Keratinocyte (primary cell): ENCODE measurements at places on chromosomes 7 and 10. TPM values are rescaled to one million over a fixed set of nuclear protein-coding genes. Genes with fewer than 3 reads are reported as not detected.

Gene IL2RA
- not detected in 3 replicates for polyA plus RNA-seq

Gene ATP6V1F
- 263 to 429 TPM (median 268 TPM) in 3 replicates for polyA plus RNA-seq

DNA sequence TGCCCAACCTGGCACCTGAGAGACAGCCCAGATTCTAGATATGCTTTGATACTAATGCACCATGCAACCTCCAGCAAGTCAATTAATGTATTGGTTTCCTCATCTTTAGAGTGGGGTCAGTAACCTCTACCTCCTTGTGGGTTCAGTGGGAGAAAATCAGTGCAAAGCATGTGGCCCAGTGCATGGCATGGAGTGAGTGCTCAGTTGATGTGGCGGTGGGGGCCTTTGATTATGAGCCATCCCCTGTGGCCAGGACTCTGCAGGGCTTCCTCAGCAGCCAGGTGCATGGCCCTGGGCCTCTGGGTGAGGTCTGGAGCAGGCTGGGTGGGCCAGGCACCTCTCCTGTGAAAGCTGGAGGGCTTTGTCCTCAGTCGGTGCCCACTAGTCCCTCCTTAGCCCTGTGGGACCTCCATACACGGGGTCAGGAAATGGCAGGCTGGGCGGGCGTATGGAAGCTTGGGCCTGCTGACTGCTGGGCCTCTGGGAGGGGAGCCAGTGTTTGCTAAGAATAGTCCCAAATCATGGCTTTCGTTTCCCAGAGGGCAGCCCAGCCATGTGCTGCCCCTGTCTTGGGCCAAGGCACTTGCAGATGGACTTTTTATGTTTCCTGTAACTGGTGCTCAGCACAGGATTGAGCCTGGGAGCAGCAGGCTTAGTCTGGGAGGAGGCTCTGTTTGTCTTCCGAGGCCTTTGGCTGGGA is 3.4 kb downstream of the PALD1 start:
- no peak for DNase-seq

DNA sequence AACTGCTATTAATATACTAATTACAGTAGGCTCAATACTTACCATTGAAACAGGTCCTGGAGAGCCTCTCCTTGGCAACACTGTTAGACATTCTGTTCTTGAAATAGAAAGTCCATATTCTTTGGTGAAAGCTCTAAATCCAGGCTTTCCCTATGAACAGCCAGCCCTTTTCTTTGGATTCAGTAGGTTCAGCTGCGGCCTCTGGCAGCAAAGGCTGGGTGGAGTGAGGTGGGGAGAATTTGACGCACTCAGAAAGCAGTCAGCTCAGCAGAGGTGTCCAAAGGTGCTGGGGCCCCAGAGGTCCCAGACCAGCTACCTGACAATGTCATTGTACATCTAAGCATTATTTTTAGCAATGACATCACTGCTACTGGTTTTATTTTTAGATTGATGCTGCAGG is 146.1 kb downstream of the GRK5 start:
- no peak for DNase-seq

Gene CH25H
- polyA plus RNA-seq, result 0.05 to 0.37 TPM in 2 of 3 replicates, not detected in the other

Gene OR13A1
- polyA plus RNA-seq, result 0.03 TPM in 1 of 3 replicates, not detected in the others

Gene GBX1
- polyA plus RNA-seq, result not detected in 3 replicates

- no peak for DNase-seq
Observed at GRCh38 chr10:35042783-35043182, 47.4 kb downstream of the CUL2 start.

Gene UTF1
- not detected in 3 replicates for polyA plus RNA-seq

DNA sequence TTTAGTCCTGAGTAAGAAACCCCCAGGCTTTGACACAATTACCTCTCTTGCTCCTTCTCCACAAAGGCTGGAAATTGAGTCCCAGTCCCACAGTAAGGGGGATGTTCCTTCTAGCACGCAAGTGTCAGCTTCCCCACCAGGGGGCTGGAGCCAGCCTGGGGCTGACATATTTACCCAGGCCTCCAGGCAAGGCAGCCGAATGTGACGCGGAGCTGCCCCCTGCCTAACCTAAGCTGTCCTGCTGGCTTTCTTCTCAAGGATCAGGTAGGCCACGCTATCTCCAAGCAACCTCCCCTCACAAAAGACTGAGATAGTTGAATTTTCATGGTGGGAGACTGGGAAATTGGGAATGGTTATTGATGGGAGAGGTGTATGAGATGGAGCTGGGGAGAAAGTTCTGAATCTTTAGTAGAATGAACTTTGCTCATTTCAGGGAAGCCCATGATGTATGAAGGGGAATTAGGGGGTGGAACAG is 19.2 kb upstream of the BMPER start:
- no peak for DNase-seq

DNA sequence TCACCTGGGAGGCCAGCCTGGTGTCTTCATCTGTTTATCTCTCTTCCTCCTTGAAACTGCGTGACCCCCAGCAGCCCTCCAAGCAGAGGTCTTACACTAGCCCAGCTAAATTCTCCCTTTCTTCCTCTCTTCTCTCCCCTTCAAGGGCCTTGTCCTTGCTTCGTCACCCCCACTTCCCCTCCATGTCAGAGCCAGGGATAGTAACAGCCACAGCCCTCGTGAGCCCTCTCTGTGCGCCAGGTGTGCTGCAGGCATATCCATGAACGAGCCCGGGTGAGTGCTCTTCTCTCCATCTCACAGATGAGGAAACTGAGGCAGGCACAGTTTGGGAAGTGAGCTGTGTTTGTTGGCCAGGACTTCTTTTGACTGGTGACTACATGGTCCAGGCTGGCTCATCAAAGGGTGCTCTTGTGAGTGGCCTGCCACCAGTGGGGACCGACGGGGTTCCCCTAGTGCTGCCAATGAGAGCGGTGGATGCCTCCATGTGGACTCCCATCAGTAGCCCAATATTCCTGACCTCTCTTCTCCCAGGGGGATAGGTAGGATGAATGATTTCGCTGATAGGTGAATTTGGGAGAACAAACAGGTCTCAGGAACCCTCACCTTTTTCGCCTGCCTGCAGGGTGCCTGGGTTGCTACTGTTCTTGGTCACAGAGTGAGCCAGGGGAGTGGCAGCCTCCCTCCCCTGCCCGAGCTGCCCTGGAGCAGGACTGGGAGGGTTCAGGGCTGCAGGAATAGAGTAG is 38.1 kb downstream of the ADRA2A start:
- no peak for DNase-seq

GRCh38 chr10:27748601-27749000 is 3.0 kb upstream of the MKX start:
- no peak for DNase-seq

GRCh38 chr10:75294518-75294865 is 58.7 kb upstream of the COMTD1 start:
- no peak for DNase-seq

DNA sequence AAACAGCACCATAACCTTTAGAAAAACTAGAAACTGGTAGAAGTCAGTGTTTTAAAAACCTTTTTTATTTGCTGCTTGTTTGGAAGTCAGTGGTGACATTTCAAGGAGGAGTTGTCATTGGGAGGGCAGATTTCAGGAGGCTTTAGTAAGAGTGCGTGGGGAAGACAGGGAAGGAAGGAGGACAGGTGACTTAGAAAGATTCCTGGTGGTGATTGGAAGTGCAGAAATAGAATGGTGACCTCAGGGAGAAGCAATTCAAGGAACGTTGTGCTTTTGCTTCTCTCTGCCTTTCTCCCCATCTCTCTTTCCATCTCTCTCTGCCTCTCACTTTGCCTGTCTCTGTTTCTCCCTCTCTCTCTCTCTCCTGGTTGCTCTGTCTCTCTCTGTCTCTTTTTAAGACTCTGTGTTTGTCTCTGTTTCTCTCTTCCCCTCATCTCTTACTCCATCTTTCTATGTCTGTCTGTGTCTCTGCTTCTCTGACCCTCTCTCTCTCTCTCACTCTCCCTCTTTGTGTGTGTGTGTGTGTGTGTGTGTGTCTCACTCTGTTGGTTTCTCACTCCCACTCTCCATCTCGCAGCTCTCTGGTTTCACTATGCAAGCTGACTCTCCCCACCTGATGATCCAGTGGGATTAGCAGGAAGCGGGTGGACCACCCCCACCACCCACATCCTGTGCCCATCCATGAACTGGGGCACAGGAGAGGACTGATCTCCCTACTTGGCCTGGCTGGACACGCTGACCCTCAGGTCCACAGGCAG is 10.9 kb upstream of the PFKP start:
- no peak for DNase-seq

GRCh38 chr10:97765201-97765600 is 6.6 kb downstream of the SFRP5 start:
- DNase-seq, result no peak

DNA sequence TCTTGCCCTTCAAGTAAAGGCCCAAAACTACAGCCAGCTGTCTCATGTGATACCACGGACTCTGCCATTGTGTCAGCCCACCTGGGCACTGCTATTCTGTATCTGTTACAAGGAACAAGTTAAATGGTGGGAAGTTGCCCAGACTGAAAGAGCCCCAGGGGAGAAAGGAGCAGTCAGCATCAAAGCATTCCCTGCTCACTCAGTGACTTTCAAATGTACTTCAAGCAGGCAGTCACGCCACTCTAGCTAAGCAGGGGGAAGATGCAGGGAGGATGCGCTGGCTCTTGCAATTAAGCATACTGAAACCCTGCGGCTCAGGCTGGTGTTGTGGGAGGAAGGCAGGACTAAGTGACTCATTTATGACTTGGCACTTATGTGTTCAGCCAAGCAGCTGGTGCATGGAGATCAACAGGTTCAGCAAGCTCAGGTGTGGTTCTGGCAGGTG is 1249.6 kb downstream of the TYW1 start:
- DNase-seq, result peak; percentile 96

GRCh38 chr10:92184977-92185376 is 105.9 kb downstream of the CPEB3 start:
- DNase-seq, result no peak

- no peak for DNase-seq
Observed at GRCh38 chr10:113961182-113962031, 82.3 kb upstream of the ADRB1 start.

DNA sequence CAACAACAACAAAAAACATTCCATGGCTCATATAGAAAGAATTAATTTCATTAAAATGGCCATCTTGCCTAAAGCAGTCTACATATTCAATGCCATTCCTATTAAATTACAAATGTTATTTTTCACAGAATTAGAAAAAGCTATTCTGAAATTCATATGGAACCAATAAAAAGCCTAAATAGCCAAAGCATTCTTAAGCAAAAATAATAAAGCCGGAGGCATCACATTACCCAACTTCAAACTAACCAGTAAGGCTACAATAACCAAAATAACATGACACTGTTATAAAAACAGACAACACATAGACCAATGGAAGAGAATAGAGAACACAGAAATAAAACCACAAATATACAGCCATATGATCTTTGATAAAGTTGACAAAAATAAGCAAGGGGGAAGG is 330.4 kb downstream of the KIF20B start:
- DNase-seq, result no peak

DNA sequence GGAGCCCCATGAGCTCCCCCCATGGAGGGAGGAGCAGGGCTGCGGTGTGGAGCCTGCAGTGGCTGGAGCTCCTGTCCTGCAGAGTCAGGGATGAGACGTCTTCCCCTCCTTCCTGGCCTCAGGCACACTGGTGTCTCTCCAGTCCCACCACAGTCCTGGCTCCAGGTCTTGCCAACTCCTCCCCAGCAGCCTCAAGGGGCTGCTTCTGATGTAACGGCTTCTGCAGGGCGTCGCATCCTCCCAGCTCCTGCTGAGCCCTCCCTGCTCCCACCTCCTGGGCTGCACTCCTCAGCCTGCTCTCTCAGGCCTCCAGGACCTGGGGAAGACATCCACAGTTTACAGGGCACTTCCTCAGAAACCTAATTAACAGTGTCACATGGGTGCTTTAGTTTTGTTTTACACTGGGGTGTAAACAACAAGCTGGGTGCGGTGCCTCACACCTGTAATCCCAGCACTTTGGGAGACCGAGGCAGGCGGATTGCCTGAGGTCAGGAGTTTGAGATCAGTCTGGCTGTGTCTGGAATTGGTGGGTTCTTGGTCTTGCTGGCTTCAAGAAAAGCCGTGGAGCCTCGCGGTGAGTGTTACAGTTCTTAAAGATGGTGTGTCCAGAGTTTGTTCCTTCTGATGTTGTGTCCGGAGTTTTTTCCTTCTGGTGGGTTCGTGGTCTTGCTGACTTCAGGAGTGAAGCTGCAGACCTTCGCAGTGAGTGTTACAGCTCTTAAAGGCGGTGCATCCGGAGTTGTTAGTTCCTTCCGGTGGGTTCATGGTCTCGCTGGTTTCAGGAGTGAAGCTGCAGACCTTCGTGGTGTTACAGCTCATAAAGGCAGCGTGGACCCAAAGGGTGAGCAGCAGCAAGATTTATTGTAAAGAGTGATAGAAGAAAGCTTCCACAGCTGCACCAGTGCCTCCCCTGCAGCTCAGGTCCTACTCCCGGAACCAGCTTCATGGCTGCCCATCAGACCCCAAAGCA is 95.0 kb downstream of the PAXIP1 start:
- DNase-seq, result no peak

Gene NEURL1
- 0.02 to 0.12 TPM (median 0.03 TPM) in 3 replicates for polyA plus RNA-seq

DNA sequence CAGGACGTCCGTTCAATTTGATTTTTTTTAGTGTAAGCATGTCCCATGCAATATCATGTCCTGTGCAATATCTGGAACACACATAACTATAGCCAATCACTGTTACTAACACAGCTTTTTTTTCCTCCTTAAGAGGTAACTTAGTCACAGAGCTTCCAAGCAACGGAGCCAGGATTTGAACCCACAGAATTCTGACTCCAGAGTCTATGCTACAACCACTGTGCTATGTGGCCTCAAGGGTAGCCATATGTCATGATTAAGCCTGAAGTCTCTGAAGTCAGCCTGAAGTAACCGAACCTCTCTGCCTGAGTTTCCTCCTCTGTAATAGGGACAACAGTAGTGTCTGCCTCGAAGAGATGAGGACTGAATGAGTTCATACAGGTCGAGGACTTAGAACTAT is 42.2 kb upstream of the TCF7L2 start:
- no peak for DNase-seq

DNA sequence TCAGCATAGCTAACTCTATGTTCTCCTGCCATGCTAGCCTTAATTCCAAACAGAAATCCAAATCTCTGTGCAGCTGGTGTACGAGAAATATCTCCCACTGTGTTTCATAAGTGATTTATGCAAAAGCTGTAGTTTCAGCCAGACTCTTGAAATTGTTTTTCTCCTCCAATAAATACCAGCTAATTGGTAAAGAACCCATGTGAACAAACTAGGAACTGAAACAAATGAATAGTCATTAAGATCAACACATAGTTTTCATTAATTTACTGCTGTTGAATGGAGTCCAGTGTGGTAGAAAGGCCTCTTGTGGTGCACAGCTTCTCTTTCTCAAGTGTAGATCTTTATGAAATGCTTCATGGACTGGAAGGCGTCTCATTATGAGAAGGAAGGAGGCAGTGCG is 18.4 kb downstream of the PPP1R17 start:
- no peak for DNase-seq

- no peak for DNase-seq
Observed at GRCh38 chr7:1941464-1942242, 271.6 kb downstream of the ELFN1 start.

GRCh38 chr7:36497775-36498174 is 108.1 kb downstream of the ANLN start:
- DNase-seq, result no peak

- no peak for DNase-seq
Observed at GRCh38 chr10:101236376-101237080, 7.3 kb upstream of the LBX1 start.

Gene MUC3A
- 0.06 to 1.2 TPM (median 0.10 TPM) in 3 replicates for polyA plus RNA-seq

Gene KEL
- 0.09 TPM in 1 of 3 replicates, not detected in the others for polyA plus RNA-seq

GRCh38 chr7:132906193-132906835 is 175.6 kb downstream of the CHCHD3 start:
- no peak for DNase-seq

Gene OR2A5
- polyA plus RNA-seq, result not detected in 3 replicates
